GM23248 (cell line): ENCODE measurements at places on chromosomes 12 and 14.
A peak's percentile ranks its signal among the peaks of the same experiment; 100 is the strongest.

- DNase-seq = no peak
Observed at GRCh38 chr12:98059659-98060343, 455.6 kb upstream of the TMPO start.

DNA sequence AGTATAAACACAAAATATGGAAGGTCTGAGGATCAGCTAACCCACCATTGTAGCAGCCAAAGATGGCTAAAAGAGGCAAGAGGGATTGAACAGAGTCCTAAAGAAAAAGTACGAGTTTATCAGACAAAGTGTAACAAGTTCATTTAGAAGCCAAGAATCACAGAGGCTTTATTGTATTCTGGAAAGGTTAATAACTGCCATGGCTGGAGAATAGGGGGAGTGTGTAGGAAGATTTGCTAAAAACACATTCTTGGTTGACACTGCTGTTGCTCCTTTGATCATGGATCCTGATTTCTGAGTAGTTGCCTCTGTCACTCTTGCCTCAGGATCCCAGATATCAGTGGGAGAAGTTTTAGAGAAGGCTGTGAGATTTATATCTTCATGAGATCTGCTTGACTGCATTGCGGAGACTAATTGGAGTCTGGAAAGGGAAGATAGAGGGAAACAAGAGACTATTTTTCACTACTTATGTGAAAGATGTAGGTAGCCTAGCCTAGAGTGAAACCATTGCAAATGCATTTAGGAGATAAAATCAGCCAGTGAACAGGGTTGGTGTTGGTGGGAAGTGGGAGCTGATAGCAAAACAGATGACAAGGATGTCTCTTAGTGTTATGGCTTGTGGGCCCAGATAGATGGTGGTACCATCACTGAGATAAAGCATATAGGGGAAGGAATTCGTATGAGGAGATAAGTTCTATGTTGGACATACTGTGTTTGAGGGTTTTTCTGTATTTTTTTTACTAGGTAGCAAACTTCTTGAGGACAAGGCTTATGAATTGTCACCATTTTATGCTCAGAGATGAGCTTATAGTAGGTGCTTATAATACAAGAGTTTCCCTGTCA lies 402.9 kb upstream of the PDE3A start:
- DNase-seq = no peak

- DNase-seq = no peak
Observed at GRCh38 chr14:65840118-65840751, 427.7 kb downstream of the FUT8 start.

- DNase-seq = peak; percentile 46
Observed at GRCh38 chr12:51536159-51536558, 54.9 kb upstream of the SCN8A start.

DNA sequence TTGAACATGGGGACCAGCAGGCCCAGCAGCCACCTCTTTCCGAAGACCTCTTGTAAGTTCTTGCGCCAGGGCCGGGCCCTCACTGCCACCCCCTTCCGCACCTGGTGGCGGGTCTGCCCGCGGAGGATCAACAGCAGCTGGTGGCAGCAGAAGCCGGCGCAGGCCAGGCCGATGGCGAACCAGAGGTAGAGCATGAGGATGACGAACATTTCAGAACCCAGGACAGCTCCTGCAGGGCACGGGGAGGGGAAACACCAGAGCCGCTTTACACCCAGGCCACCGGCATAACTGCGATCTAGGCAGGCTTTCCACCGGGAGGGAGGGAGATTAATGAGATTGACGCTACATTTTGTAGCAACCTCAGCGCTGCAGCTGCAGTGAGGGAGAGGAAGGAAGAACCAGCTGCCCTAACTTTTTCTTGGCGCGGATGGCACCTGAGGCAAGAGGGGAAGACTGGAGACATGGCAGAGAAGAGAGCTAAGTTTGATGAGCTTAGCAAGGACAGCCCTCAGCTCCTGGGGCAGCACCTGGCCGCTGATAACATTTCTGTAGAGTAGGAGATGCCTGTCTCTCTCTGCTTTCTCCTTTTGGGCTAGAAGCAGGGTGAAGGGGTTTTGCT lies 7.8 kb downstream of the ZDHHC22 start:
- DNase-seq = peak; percentile 67

- no peak for DNase-seq
Observed at GRCh38 chr14:100058777-100059437, 6.3 kb upstream of the EVL start.

DNA sequence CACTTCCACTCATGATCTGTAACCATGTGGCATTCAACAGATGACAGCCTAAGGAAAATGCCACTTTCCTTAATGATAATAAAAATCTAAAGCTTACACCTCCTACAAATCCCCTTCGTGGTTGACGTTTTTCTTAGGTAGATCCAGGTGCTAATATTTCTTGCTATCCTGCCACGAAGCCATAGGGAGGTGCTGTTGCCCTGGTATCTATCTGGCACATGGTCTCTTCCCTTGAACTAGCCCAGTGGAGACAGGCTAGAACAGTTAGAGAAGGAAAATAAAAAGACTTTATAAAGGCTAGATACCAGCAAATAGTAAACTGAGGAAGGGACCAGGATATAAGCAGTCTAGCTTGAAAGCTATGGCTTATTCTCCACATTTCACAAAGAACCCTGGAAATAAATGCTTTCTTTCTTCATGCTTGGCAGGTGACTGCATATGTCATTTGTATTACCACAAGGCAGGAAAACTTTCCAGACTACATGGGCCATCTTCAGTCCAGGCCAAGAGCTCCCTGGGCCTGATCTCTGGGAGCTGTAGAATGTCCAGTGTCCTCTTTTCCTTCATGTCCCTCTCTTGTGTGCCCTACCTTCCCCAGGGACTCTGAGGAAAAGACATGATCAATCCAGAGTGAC lies 15.3 kb downstream of the SPIC start:
- DNase-seq = peak; percentile 4

GRCh38 chr14:104803912-104804410 lies 3.1 kb downstream of the ZBTB42 start:
- DNase-seq = peak; percentile 33

- DNase-seq = peak; percentile 13
Observed at GRCh38 chr14:66628636-66629035, 120.7 kb downstream of the GPHN start.

- peak; percentile 93 for DNase-seq
Observed at GRCh38 chr12:2893007-2893406, 2.3 kb downstream of the TULP3 start.

DNA sequence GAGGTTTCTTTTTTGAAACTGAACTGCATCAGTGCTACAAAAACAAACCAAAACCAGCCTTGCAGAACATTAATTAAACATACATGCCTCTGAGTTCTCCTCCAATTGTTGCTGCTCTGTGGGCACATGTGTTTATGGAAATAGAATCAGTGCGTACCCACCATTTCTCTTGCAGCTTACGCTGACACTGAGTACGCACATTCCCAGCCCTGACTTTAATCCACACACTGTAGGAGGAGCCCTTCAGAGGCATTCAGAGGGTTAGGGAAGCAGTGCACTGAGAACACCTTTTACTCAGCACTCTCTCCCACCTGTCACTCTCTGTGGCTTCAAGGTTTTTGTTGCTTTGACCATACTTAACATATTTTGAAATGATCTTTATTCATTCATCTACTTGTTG lies 250.5 kb upstream of the PWP1 start:
- DNase-seq = no peak

DNA sequence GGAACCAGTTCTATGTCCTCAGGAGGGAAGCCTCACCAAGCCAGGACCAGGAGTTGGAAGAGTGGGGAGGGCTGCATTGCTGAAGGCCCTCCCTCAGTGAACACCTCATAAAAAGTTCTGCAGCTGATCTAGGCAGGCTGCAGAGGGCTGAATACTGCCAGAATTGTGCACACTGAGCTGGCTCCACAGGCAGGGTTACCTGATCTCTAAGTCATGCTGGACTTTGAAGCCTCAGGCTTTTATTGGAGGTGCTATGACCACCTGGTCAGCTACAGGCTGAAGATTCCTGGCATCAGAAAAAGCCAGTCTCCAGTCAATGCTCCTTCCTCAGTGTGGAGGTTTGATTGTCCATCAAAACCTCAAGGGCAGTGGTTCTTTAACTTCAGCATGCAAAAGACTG lies 39.7 kb downstream of the FOS start:
- DNase-seq = no peak

GRCh38 chr12:98352218-98352811 lies 163.1 kb upstream of the TMPO start:
- peak; percentile 86 for DNase-seq

DNA sequence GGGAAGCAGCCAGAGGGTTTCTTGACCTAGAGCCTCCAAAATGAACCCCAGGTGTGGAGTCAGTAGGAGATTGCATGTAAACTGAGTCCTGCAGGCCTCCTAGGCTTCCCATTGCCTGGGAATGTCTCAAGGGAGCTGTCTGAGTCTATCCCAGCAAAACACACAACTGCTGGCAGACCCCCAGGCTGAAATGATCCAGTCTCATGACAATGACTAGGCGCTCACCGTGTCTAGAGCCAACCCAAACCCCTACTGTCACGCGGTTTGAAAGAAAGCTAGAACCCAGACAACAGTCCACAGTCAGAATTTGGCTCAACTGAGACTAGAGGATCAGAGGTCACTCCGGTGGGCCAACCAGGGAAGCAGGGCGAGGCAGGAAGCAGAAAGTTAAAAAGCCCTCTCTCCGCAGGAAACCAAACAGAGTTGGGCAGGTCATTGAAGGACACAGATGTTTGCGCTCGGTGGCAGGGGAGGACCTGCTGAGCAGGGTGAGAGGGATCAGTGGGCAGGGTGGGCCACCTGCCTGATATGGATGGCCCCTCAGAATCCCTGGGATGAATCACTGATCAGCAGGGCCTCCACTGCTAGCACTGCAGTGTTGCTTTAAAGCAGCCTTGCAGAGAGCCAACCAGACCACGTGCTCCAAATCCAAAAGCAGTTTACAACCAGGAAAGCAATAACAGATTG lies 23.8 kb downstream of the ACTN1 start:
- peak; percentile 72 for DNase-seq

DNA sequence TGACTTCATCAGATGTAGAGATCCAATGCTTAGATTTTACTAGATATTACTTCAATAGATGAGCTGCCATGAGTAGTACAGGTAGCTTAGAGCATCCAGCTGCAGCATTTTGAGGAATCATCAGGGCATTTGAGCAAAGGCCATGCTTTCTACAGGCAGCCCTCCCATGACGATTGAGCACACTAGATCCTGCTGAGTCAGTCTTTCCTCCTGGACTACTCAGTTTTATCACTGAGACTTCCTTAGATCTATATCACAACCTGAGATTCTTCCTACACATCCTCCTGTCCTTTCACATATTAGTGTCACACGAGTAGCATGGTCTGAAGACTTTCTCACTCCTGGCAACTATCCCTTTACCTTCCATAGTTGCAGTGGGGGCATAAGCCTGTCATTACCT lies 1401.8 kb downstream of the FSCB start:
- no peak for DNase-seq

- peak; percentile 70 for DNase-seq
Observed at GRCh38 chr14:54698966-54699530, 132.1 kb downstream of the SAMD4A start.

GRCh38 chr12:12098691-12099015 lies 27.9 kb downstream of the BCL2L14 start:
- DNase-seq = no peak
